ENCODE measurements at places on chromosomes 7 and 10.

GRCh38 chr10:19728376-19728775, 87.9 kb upstream of the PLXDC2 start:
- no peak overlapping the region for H3K27ac ChIP-seq
- H3K36me3 ChIP-seq: no peaks in the 10 kb centered on the region
- no peak for DNase-seq
- no peaks in the 10 kb centered on the region for H3K4me1 ChIP-seq
- H3K27me3 ChIP-seq: no peaks in the 10 kb centered on the region

- peaks cover 21% of the 10 kb centered on the region for H3K4me1 ChIP-seq
- H3K36me3 ChIP-seq: peaks cover 20% of the 10 kb centered on the region
- H3K4me3 ChIP-seq: no peak overlapping the region
Observed at GRCh38 chr7:44959433-44959951, 19.3 kb downstream of the MYO1G start.

DNA sequence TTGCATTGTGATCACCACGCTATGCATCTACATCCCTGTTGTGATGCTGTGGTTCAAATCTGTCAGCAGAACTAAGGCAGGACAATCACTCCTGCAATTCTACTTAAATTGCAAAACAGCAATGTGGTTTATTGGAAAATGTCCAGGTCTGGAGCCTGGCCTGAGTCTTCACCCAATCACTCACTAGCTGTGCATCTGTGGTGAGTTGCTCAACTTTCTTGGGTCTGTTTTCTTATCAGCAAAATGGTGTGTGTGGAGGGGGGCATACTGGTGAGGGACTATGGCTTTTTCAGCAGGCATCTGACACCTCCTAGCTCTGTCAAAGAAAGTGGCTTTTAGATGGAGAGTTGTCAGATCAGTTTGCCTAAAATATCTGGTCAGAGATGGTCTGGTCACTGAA, 108.3 kb upstream of the FEZF1 start:
- H3K27me3 ChIP-seq: no peaks in the 10 kb centered on the region
- no peaks in the 10 kb centered on the region for H3K4me1 ChIP-seq
- no peak overlapping the region for H3K4me3 ChIP-seq

GRCh38 chr7:142313528-142313927, 55.7 kb upstream of the PRSS58 start:
- peak overlapping the region; percentile 5 for H3K4me3 ChIP-seq
- H3K36me3 ChIP-seq: no peaks in the 10 kb centered on the region
- no peak for DNase-seq
- H3K4me1 ChIP-seq: peaks cover 7% of the 10 kb centered on the region
- no peak overlapping the region for H3K27ac ChIP-seq
- peaks cover 27% of the 10 kb centered on the region for H3K27me3 ChIP-seq

DNA sequence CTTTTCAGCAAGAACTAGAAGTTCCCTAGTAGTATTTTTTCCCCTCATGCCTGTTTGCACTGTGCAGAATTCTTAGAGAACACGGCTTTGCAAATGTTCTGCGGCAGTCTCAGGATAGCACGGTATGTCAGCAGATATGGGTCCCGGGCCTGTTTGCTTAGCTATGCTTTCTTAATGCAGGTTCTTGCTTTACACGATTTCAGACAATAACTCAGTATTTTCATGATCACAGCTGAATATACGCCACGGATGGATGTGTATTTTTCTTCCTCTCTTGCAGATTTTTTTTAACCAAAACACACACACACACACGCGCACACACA, 137.3 kb downstream of the HECW1 start:
- no peak for DNase-seq
- peaks cover 7% of the 10 kb centered on the region for H3K27me3 ChIP-seq
- H3K4me1 ChIP-seq: no peaks in the 10 kb centered on the region
- no peaks in the 10 kb centered on the region for H3K36me3 ChIP-seq
- H3K27ac ChIP-seq: no peak overlapping the region
- no peak overlapping the region for H3K4me3 ChIP-seq

- no peaks in the 10 kb centered on the region for H3K4me1 ChIP-seq
- H3K36me3 ChIP-seq: no peaks in the 10 kb centered on the region
- H3K4me3 ChIP-seq: no peak overlapping the region
- H3K27me3 ChIP-seq: no peaks in the 10 kb centered on the region
- no peak overlapping the region for H3K27ac ChIP-seq
Observed at GRCh38 chr10:120360571-120360970, 96.5 kb upstream of the PLPP4 start.

DNA sequence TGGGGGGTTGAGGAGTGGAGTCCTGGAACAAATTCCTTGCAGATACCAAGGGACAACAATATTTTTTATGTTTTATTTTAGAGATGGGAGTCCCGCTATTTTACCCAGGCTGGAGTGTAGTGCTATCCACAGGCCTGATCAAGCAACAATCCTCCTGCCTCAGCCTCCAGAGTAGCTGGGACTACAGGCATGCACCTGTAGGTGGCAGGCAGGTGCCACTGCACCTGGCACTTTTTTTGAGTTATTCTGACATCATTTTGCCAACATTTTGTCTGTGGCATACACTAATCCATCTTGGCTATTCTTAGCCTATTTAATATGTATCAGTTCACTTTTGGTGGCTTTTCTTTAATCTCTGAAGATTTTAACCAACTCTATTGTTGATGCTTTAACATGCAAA, 317.8 kb upstream of the MTPN start:
- no peaks in the 10 kb centered on the region for H3K4me1 ChIP-seq
- no peak overlapping the region for H3K27ac ChIP-seq
- no peak for DNase-seq
- H3K4me3 ChIP-seq: no peak overlapping the region
- H3K36me3 ChIP-seq: no peaks in the 10 kb centered on the region

GRCh38 chr10:101843032-101844021, at the start of gene KCNIP2:
Gene KCNIP2 (minus strand): TSS chr10:101843800. CDS start chr10:101843568, 232 bp downstream.
- H3K36me3 ChIP-seq: peaks cover 3% of the 10 kb centered on the region
- H3K4me1 ChIP-seq: peaks cover 38% of the 10 kb centered on the region
- peak within 1 kb of the TSS; percentile 63 for H3K4me3 ChIP-seq
- no peak for DNase-seq
- no peak within 1 kb of the TSS for H3K27ac ChIP-seq
- peaks cover 19% of the 10 kb centered on the region for H3K27me3 ChIP-seq

DNA sequence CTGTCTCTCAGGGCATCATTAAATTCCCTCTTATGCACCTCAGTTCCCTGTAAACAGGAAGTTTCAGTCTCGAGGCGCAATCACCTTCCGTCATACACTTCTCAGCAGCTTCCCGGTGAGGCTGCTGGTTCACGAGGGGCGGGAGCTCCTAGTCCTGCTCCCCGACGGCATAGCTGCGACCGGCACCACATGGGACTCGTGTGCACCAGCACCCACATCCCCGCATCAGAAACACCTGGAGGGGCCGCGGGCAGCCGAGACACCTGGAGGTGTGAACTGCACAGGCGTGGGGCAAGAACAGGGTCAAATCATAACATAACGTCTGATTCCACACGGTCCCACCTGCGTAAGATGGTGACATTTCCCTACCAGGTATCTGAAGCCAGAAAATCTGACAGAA, 52.7 kb downstream of the DIP2C start:
- H3K27me3 ChIP-seq: peaks cover 13% of the 10 kb centered on the region
- H3K27ac ChIP-seq: no peak overlapping the region
- no peaks in the 10 kb centered on the region for H3K4me1 ChIP-seq
- DNase-seq: no peak
- no peaks in the 10 kb centered on the region for H3K36me3 ChIP-seq
- no peak overlapping the region for H3K4me3 ChIP-seq

DNA sequence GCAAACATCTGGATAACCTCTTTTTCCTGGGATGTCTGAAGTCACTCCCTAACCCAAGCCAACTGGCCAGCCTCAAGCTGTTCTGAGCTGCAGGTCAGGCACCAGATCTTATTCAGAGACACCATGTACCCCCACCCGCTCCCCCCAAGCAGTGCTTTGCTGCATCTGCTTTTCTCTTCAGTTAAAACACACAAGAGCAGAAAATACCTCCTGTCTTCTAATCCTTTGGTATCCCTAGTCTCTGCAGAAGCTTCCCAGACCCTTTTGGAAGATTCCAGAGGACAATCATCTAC, 3.0 kb downstream of the ZNF488 start:
- peaks cover 4% of the 10 kb centered on the region for H3K36me3 ChIP-seq
- H3K27me3 ChIP-seq: peaks cover 77% of the 10 kb centered on the region
- H3K27ac ChIP-seq: no peak overlapping the region
- H3K4me1 ChIP-seq: peaks cover 21% of the 10 kb centered on the region
- no peak overlapping the region for H3K4me3 ChIP-seq

DNA sequence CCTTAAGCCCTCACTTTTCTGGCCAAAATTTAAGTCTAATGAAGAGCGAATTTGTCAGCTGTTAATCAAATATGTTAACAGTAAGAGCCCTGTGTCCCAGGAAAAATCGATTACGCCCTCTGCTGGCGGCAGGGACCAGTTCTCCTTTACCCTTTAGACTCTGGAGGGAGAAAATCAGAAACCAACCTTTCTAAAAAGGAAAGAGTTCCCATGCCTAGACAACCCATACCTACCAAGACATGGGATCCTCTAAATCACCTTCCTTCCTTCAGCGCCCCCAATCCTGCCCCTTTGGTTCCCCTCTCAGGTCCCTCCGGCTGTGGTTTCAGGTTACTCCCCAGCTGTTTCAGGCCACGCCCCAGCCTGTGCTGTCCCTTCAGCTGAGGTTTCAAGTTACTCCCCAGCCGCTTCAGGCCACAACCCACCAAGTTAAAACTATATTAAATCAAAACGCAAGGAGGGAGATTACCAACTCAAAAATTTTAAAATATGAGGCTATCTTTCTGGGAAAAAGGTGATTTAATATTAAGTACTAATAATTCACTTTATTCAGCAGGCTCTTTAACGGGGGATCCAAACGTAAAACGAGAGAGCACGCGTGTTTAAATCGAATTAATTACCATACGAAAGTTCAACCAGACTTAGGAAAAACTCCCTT, 1.4 kb upstream of the AKR1B15 start:
- peaks cover 10% of the 10 kb centered on the region for H3K4me1 ChIP-seq
- no peak overlapping the region for H3K27ac ChIP-seq
- peaks cover 27% of the 10 kb centered on the region for H3K27me3 ChIP-seq
- H3K4me3 ChIP-seq: no peak overlapping the region
- no peaks in the 10 kb centered on the region for H3K36me3 ChIP-seq

DNA sequence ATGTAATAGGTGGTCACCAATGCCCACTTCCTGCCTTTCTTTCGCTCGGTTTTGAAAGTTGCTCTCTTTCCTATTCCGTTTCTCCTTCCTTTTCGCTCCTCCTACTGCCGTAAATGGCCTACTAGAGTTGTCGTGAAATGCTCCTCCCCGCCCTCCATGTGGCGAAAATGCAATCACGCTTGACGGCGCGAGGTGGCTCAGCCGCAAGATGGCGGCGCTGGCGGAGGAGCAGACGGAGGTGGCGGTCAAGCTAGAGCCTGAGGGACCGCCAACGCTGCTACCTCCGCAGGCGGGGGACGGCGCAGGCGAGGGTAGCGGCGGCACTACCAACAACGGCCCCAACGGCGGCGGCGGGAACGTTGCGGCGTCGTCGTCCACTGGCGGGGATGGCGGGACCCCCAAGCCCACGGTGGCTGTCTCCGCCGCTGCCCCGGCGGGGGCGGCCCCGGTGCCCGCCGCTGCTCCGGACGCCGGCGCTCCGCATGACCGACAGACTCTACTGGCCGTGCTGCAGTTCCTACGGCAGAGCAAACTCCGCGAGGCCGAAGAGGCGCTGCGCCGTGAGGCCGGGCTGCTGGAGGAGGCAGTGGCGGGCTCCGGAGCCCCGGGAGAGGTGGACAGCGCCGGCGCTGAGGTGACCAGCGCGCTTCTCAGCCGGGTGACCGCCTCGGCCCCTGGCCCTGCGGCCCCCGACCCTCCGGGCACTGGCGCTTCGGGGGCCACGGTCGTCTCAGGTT, at the start of gene TAF5:
TAF5 (plus strand) TSS at position 195 of the 737 bp plus-strand sequence; CDS start at position 209, 14 bp downstream.
- H3K27ac ChIP-seq: peak within 1 kb of the TSS; percentile 91
- no peaks in the 10 kb centered on the region for H3K27me3 ChIP-seq
- DNase-seq: peak; percentile 93

DNA sequence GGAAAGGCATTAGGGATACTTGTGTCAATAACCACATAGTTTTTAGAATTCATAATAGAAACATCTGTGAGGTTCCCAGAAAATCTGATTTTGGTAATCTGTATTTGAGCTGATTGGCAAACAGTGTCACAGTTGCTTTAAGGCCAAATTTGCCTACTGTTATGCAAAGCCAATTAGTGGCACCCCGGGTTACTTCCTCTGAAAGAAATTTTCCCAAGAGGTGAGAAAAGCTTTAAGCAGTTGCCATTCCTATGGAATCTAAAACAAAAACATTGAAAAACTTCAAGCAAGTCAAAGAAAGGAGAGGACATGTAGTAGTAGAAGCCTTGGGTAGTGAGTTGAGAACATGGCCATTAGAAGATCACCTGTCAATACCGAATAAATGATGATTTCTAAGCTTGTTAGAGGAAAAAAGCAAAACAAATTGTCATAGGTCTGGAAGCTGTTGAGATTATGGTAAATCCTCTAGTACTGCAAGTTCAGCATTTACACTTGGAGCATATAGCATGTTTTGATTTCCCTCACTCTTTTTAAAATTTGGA, 176.8 kb downstream of the TWIST1 start:
- no peaks in the 10 kb centered on the region for H3K27me3 ChIP-seq
- H3K4me3 ChIP-seq: no peak overlapping the region
- H3K27ac ChIP-seq: no peak overlapping the region
- H3K36me3 ChIP-seq: no peaks in the 10 kb centered on the region

DNA sequence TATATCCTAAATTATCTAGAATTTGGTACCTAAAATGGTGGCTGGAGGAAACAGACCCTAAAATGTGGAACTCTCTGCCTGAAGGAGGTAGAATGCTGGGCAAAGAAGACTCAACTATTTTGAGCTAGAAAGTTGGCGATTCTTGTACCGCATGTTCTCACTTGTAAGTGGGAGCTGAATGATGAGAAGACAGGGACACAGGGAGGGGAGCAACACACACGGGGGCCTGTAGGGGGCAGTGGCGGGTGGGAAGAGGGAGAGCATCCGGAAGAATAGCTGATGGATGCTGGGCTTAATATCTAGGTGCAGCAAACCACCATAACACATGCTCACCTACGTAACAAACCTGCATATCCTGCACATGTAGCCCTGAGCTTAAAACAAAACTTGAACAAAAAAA, 250.6 kb downstream of the CALN1 start:
- no peak overlapping the region for H3K4me3 ChIP-seq
- no peaks in the 10 kb centered on the region for H3K36me3 ChIP-seq
- no peak overlapping the region for H3K27ac ChIP-seq
- H3K4me1 ChIP-seq: no peaks in the 10 kb centered on the region

- peaks cover 30% of the 10 kb centered on the region for H3K4me1 ChIP-seq
- DNase-seq: no peak
- no peak overlapping the region for H3K27ac ChIP-seq
- no peak overlapping the region for H3K4me3 ChIP-seq
- H3K36me3 ChIP-seq: peaks cover 3% of the 10 kb centered on the region
- H3K27me3 ChIP-seq: no peaks in the 10 kb centered on the region
Observed at GRCh38 chr10:80539421-80540031, 1.8 kb downstream of the SH2D4B start.

DNA sequence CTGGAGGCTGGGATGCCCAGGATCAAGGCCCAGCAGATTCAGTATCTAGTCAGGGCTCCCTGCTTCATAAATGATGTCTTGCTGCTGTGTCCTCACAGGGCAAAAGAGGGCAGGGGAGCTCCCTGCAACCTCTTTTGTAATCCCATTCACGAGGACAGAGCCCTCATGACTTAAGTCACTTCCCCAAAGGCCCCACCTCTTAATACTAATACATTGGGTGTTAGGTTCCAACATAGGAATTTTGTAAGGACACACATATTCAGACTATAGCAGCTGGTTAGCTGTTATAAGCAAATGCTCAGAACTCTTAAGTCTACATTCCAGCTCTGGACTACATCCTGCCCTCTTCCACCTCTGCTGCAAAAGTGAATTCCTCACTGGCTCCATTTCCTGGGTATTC, 63.0 kb downstream of the VOPP1 start:
- no peak overlapping the region for H3K4me3 ChIP-seq
- no peaks in the 10 kb centered on the region for H3K27me3 ChIP-seq
- H3K36me3 ChIP-seq: peaks cover 24% of the 10 kb centered on the region
- DNase-seq: no peak
- H3K27ac ChIP-seq: no peak overlapping the region
- H3K4me1 ChIP-seq: peaks cover 27% of the 10 kb centered on the region

Data from activated CD4-positive, alpha-beta memory T cell treated with anti-CD3 and anti-CD28 coated beads, Interleukin-2, amount 10 ng/mL, durations not matched to agents 7 days and 5 days (primary cell).